ENCODE measurements at places on chromosomes 1 and 21.

DNA sequence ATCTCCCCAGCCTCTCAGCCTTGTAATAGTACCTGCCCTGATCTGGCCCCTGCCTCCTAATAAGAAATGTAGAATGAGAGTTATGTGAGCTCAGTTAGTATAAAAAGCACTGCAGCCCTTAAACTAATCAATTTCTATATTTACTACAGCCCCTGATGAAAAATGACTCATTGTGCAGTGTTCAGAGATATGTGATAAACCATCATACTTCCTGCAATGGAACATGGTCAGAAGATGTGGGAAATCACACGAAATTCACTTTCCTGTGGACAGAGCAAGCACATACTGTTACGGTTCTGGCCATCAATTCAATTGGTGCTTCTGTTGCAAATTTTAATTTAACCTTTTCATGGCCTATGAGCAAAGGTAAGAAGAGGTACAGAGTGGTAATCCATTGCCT is 176.8 kb upstream of the PDE4B start:
- no peak for DNase-seq

DNA sequence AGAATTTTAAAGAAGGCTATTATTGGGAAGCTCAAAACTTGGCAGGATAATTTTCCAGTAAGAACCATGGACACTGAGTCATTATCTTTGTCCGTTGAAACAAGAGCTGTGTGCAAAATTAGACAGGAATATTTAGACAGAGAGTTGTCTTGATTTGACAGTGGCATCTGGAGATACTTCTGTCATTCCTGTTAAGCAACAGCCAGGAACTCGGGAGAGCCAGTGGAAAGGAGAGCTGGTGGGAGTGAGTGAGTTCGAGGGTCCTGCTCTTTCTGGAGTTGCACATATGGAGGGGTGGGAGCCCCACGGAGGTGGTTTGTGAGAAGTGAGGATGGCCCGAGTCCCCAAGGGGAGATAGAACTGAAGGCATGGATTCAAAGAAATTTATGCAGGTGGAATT is 3.1 kb downstream of the COQ8A start:
- no peak for DNase-seq

DNA sequence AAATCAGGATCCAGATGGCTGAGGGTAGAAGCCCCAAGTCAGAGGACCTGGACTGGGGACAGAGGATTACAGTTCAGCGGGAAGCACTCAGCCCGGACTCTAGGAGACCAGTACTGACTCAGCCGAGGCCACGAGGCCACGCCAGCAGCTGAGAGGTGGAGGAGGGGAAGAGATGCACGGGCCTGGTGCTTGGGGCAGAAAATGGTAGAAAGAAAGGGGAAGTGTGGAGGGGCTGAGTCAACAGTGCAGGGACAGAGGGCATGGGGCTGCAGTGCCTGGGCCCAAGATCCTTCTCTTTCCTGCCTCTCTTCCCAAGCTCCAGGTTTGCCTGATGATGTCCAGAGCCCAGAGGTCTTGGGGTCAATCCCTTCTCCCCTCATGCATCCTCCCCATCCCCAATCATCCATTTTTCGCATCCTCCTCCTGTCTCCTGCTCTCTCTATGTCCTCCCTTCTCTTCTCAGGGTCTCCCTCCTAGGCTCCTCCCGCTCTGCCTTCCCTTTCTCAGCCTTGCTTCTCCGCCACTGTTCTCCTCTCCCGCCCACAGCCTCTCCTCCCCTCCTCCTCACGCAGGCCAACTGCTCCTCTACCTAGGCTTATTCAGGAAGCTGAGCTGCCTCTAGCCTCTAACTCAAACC is 7.7 kb downstream of the ARHGEF2 start:
- DNase-seq: peak; percentile 91

DNA sequence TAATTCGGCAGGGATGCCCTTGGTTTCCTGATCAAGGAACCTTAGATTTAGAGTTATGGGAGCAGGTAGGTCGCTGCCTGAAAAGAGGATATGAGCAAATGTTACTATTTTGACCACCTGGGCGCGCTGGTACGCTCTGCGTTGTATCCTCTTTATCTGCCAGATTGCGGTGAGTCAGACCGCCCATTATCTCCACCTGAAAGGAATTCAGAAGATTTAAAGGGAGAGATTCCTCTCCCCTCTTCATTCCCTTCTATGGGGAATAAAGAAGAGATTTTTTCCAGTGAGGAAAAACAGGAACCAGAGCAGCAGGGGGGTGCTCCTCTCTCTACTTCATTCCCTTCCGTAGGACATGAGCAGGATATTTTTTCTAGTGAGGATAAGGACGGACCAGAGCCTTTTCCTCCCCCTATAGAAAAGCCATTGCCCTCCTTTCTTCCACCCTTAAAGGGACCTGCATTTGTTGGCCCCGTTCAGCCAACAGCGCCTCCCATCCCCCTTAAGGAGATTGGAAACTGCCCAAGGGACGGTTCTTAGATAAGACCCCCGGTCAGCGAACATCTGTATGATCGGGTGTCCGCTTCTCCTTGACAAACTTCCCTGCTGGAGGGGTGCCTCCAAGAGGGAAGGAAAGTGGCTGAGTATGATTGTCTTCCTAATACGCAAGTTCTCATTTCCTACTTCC is 34.1 kb downstream of the CLCA1 start:
- no peak for DNase-seq

GRCh38 chr21:38561613-38562581 is 63.6 kb upstream of the ERG start:
- no peak for DNase-seq

DNA sequence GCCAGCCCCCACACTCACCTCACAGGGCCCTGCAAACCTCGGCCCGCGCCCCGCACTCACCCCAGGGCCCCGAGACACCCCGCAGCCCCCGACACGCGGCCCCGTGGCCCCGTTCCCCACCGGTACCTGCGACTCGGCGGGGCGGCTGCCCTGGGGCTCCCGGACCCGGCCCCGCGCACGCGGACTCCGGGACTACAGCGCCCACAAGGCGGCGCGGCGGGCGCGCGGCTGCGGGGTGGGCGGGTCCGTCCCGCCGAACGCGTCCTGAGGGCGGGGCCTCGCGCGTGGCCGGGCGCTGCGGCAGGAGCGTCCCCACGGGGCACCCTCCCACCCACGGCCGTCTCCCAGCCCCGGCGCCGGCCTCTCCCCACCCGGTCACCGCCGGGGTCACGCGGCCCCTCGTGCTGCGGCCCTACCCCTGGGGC is at the start of gene SLC19A1:
TSS of gene SLC19A1 (minus strand) at position 199 of the 425 bp plus-strand sequence. CDS start 4,481 bp downstream, outside the sequence.
- DNase-seq: peak; percentile 99

DNA sequence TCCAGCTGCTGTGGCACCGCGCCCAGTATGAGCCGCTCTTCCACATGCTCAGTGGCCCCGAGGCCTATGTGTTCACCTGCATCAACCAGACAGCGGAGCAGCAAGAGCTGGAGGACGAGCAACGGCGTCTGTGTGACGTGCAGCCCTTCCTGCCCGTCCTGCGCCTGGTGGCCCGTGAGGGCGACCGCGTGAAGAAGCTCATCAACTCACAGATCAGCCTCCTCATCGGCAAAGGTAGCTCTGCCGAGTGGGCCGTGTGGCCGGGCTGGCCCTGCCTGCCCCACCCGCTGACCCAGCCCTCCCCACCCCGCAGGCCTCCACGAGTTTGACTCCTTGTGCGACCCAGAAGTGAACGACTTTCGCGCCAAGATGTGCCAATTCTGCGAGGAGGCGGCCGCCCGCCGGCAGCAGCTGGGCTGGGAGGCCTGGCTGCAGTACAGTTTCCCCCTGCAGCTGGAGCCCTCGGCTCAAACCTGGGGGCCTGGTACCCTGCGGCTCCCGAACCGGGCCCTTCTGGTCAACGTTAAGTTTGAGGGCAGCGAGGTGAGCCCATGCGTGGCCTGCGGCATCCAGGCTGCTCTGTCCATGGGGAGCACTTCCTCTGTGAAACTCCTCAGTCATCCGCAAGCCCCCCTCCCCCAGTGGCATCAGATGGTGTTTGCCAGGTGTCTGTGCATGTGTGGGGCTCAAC is 64.2 kb downstream of the PIK3CD start:
- no peak for DNase-seq

DNA sequence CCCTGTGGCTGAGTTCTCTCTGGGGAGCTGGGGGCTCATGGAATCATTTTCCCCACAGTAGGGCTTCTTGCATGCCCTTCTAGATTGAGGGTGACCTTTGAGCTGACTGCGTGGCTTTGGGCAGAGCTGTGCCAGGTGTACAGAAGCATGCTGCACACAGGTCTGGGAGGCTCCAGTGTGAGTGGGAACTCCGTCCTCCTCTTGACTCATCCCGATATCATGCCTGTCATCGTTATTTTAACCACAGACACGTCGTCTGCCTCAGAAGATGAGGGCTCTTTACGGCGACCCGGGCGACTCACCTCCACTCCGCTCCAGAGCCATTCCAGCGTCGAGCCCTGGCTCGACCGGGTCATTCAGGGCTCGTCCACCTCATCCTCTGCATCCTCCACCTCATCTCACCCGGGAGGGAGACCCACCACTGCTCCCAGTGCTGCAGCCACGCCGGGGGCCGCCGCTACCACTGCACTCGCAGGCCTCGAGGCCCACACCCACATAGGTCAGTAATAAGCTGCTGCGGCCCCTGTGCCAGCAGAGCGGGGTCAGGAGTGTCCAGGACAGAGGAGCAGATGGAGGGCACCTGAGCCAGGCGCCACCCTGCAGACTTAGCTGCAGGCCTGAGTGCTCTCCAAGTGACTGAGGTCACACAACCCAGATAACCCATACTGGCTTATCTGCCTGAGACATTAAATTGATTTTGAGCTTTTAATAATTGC is 39.8 kb downstream of the DIP2A start:
- no peak for DNase-seq

- no peak for DNase-seq
These were observed 557.5 kb upstream of the PTBP2 start for GRCh38 chr1:96164053-96164452.

- no peak for DNase-seq
These were observed 41.7 kb downstream of the CD55 start for GRCh38 chr1:207362962-207363860.

GRCh38 chr1:45685308-45686014 is 872 bp downstream of the GPBP1L1 start:
- no peak for DNase-seq

DNA sequence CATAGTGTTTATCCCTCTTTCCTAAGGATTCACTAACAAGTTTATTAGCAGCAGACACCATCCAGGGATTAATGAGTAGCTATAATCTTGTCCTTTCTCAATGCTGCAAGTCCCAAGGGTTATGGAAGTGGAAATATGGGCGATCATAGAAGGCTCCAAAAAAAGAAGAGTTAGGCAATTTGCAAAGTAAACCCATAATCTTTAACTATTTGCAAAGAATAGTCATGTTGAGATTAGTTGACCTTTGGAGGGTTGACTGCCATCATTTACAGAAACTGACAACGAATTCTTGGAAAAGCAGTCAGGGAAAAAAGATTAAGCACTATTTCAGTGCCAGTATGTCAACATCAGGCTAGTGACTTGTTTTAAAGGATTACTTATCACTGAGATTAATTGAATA is 169.9 kb downstream of the KCNT2 start:
- DNase-seq: no peak

GRCh38 chr1:204143276-204144041 is 8.4 kb downstream of the ETNK2 start:
- DNase-seq: no peak

- no peak for DNase-seq
These were observed 8.4 kb upstream of the USP33 start for GRCh38 chr1:77768006-77768405.

DNA sequence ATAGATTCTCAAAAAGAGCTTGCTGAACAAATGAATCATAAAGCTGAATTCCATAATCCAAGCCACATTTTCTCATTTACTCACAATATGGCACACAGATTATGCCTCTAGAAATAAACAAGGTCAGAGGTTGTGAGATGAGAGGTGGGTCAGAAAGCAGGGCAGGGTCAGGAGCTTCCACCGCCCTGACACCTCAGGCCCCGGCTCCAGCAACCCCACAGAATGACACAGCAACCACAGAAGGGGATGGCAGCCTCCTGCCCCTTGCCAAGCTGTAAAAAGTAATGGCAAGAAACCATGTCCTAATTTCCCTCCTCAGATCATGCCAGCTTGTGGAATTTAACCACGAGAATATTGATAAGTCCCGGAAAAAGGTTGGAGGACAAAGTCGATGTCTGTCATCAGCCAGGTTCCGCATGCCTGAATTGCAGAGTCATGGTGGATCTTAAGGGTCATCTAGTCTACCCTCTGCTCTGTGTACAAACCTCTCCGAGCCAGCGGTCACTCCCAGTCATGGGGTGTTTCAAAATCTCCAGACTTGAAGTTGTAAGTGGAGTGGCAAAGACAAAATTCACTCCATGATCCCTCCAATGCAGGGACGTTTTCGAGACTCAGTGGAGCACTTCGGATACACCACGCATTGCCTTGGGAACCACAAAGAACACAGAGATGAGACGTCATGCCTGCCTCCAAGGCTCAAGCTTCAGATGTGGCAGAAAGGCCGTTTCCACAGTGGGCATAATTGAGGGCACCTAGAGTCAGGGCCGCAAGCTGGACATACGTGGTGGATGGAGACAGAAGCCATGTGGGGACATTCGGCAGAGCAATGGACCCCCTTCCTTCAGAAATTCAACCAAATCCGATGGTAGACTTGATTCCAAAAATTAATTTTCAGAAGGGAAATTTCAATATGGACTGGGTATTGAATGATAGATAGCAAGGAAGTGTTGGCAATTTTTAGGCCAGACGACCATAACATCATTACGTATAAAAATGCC is 254.0 kb downstream of the TOMM20 start:
- DNase-seq: no peak

DNA sequence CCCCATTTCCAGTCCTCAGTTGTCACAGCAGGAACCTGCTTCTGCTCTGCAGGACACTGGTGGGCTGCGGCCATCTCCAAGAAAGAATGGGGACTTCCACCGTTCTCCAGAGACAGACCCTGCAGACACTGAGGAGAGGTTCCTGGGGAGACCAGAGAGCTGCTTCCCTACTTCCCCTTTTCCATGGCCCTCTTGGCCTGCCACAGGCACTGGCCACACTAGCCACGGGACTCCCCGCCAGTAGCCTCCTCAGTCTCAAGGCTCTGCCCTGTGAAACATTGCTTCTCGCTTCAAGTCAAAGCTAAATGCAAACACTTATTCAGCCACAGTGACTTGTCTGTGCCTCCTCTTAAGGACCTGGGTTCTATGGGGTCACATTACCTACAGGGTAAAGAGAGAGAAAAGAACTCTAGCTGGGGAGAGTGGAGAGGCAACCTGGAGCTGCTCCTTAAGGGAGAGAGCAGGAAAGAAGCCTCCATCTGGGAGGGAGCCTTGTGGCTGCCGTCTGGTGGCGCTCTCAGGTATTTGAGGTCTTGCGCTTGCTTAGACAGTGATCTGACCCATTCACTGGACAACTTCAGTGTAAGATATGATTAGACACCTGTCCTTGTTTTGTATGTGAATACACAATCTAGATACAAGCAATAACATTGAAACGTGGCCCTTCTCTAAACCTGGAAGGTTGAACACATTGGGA is 5.4 kb upstream of the SLAMF8 start:
- peak; percentile 70 for DNase-seq

GRCh38 chr1:209103092-209103491 is 480.4 kb upstream of the CAMK1G start:
- DNase-seq: no peak

- peak; percentile 84 for DNase-seq
These were observed 113.7 kb upstream of the SLC35F3 start for GRCh38 chr1:233790662-233791371.

- no peak for DNase-seq
These were observed 45.9 kb downstream of the PIK3R3 start for GRCh38 chr1:46086576-46086975.
